ENCODE measurements at places on chromosomes 2 and 18. TPM values are rescaled to one million over a fixed set of nuclear protein-coding genes. Genes with fewer than 3 reads are reported as not detected.

The PLGLB2 gene
- polyA plus RNA-seq, result not detected

The KCNF1 gene
- 0.18 TPM for polyA plus RNA-seq

The NCKAP5 gene
- polyA plus RNA-seq, result 2.3 TPM

The FAHD2B gene
- 6.5 TPM for polyA plus RNA-seq

The CCDC121 gene
- polyA plus RNA-seq, result 2.2 TPM

The MYL12B gene
- 538 TPM for polyA plus RNA-seq

The ERFE gene
- polyA plus RNA-seq, result not detected

The SULT1C4 gene
- polyA plus RNA-seq, result 1.7 TPM

The PTPRM gene
- 84.9 TPM for polyA plus RNA-seq

Measured in lung (tissue), 17 donors.